ENCODE measurements at places on chromosomes 2 and 18. TPM values are rescaled to one million over a fixed set of nuclear protein-coding genes. Genes with fewer than 3 reads are reported as not detected.

DNA sequence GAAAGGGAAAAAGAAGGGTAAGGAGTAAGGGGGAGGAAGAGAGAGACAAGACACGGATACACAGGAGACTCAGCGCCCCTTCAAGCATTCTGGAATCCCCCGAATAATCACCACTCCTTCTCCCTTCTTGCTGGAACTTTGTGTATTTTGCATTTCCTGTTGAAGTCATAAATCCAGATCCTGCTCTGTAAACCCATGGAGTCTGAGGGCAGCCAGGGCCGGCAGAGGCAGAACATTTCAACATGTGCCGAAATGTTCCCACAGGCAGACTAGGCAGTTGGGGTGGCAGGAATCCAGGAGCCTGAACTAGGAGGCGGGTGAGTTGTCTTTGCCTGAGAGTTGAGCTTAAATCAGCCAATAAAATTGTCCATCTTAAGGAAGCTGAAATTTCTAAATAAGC, 193.1 kb downstream of the SH3RF3 start:
- peak; percentile 95 for DNase-seq

Gene BOK
- total RNA-seq = 13.1 TPM

GRCh38 chr2:29293830-29294438, 178.7 kb downstream of the CLIP4 start:
- peak; percentile 24 for DNase-seq

Gene NT5DC4
- total RNA-seq = not detected

Gene DOCK10
- total RNA-seq = 45.6 TPM

Gene DSG2
- 0.10 TPM for total RNA-seq

Gene GPR75
- total RNA-seq = 1.1 TPM

- DNase-seq = peak; percentile 9
Observed at GRCh38 chr18:54772056-54772455, 56.2 kb upstream of the RAB27B start.

GRCh38 chr2:23651187-23652080, 266.5 kb downstream of the KLHL29 start:
- DNase-seq = peak; percentile 75

DNA sequence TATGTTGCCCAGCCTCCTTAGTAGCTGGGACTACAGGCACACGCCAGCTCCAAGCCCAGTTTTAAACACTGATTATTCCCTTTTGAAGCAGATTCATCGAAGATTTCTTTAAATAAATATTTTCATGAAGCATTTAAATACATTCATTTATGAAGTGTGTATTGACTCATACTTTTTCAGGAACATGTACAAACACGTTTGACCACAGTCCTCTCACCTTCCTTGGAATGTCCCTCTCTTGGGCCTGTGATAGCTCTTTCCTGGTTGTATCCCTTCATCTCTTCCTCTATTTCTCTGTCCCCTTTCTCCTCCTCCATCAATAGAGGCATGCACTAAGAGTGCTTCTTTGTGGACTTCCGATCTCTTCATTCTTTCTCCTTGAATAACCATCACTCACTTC, 2.5 kb downstream of the PSTPIP2 start:
- DNase-seq = no peak

DNA sequence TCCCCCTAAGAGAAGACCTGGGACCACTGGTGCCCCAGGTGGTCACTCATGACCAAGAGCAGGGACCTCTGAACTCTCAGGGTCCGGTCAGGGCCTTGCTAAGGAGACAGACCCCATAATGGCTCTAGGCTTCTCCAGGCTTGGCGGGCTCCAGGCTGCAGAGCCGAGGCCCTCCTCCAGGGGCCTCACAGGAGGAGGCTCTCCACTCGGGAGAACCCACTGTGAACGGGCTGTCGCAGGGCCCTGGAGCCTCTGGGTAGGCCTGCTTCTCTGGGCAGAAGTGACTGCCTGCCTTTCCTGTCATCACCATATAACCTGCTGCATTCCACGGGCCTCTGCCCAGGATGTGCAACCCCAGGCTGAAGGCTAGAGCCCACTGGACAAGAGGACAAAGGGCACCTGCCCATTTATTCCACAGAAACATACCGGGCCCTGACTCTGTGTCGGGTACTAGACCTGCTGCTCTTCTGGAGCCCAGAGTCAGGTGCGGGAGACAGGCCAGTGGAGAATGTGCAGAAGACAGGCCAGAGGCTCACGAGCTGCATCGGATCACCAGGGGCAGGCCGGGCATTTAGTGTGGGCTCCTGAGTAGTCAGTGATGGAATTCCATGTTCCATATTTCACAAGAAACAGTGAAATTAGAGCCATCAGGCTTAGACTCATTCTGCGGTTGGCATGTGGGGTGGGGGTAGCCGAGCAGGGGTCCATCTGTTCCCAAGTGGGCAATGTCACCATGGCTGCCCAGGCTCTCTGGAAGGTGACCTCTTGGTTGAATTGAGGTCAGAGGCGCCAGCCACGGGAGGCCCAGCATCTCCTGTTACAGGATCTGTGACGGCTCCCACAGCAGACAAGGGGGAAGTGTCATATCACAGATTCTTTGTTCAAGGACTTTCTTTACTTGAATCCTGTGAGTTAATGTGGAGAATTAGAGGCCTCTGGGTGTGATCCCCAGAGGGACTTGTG, 220.8 kb downstream of the SH3RF3 start:
- DNase-seq = peak; percentile 51
